T follicular helper cell (primary cell): ENCODE measurements at places on chromosomes 7 and 10.

DNA sequence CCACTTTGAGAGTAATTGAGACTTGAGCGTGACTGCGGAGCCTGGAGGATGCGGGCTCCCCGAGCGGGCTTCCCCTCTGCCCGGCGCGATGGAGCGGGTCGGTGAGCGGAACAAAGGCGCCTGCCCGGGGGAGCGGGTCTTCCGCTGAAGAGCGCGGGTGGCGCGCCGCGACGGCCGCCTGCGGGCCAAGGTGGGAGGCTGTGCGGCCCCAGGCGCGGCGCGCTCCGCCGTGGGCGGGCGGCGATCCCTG is at the start of gene GALNT17:
Gene GALNT17 (plus strand): TSS at position 18 of the 250 bp plus-strand sequence.
- DNase-seq: no peak

DNA sequence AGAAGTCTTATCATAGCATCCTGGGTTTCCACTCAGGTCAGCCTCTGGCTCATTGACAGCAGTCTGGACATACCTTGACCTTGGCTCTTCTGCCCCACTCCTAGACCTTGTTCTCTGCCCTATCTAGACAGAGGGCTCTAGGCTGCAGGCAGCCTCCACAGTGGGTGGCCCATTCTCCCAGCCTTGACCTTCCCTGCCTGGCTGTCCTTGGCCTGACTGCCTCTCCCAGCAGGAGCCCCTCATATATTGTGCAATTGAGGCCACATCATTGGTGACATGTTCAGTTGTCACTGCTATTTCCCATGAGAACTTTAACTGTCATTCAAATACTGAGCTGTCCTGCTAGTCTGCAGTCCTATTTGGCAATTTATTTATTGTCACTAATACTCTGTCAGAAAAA is 503.4 kb downstream of the PLXNA4 start:
- no peak for DNase-seq

GRCh38 chr7:51366930-51367613 is 50.5 kb upstream of the COBL start:
- no peak for DNase-seq

GRCh38 chr10:100148353-100149211 is 37.2 kb downstream of the ERLIN1 start:
- no peak for DNase-seq

DNA sequence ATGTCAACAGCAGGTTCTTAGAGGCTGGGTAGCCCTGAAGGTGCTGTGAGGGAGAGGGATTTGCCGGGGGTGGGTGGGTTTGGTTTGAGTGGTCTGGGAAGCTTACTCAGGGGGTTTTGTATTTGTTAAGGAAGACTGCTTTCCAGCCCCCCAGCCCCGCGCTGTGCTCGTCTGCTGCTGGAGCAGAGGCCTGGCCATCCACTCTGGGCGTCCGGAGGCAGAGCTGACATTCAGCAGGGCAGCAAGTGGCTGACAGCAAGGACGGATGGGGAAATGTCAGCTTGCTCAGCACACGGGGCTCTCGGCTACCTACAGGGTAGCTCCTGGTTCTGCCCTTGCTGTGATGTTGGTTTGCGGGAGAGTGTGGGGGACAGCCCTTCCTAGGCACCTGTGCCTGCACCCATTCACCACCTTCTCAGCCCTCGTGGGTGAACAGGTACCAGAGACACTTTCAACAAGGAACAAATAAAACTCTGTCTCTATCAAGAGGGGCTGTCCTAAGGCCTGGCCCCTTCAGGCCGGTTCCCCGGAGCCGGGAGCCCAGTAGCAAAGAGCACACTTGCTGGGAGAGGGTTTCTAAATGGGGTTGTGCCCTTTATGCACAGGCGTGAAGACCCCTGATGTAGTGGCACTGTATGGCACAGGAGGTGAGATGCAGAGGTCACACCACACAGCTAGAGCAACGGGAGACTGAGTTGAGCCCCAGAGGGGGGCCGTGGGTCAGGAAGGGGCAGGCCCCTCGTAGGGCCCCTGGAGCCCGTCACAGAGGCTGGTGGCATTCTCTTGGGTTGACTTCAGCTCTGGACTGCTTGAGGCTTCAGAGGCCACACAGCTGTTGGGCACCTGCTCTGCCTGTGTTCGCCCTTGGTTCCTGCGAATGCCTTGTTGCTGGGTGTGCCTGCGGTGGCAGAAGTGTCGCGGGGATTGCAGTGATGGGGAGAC is 72.2 kb upstream of the SHH start:
- DNase-seq: no peak

DNA sequence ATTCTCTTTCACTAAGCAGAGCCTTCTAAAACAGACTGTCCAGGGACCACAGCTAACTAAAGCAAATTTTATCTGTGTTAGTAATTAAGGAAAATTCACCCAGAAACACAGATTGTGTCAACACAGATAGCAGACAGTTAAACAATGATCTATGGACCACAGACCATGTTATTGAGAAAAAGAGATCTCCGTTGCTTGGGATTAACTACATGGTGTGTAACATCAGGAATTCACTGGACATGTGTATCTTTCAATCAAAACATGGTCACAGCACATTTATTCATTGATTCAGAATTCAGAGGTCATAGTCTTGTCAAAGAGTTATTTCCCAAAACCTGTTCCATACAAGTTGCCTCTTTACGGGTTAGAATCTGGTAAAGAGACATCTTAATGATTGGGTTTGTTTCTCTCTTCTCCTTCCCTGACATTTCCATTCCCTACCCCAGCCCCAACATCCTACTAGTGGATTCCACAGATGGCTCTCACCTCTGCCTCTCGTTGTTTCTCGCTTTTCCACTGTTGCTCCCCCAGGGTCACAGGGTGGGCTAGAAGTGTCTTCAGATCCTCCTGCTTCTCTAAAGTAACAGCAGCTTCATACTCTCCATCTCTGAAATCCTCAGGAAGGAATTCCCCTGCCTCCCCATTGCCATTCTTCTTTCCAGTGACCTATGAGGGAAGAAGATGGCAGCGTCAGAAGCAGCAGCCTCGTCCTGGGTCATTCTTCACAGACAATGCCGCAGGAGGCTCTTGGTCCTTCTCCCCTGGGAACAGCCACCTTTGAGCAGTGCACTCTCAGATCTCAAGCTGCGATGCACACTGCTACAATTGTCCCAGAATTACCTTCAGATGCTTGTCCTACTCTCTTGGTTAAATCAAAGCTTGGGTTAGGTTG is 958 bp downstream of the ANKRD1 start:
- no peak for DNase-seq

GRCh38 chr10:109988212-109988596 is 19.6 kb upstream of the ADD3 start:
- DNase-seq: no peak

DNA sequence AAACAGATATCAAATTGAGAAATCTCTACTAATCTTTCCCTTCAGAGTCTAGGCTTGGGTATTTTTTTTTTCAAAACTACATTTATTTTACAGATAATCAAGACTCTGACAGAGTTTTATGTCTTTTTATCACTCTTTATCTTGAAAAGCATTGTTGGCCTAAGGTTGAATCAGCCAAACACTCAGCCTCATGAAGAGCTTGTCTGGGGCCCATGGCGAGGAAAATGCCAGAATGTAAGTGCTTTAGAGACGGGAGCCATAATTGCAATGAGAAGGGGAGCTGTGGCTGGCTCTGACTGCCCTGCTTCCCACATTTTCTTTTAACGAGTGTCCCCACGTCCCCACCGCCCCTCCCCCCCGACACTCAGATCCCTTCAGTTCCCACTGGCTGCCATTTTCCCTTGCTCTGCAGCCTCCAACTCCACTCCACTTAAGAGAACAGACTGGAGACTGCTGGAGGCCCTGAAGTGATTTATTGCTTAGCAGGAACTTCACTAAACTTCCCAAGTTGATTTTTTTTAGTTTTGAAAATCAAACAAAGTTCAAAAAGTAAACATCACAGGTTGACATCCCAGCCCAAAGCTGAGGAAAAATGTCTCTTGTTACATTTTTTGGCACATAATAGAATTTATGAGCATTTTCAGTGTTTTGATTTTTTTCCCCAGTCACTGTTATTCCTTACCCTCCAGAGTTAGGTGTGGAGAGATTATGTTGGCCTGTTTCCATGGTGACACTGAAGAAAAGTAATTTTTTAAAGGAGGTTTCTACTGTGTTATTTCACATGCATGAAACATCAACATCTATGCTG is 637.5 kb upstream of the GALNT17 start:
- no peak for DNase-seq

- no peak for DNase-seq
Measured at GRCh38 chr7:141441837-141442627, 109.2 kb upstream of the AGK start.

GRCh38 chr7:103025341-103025740 is 49.3 kb downstream of the FBXL13 start:
- no peak for DNase-seq

DNA sequence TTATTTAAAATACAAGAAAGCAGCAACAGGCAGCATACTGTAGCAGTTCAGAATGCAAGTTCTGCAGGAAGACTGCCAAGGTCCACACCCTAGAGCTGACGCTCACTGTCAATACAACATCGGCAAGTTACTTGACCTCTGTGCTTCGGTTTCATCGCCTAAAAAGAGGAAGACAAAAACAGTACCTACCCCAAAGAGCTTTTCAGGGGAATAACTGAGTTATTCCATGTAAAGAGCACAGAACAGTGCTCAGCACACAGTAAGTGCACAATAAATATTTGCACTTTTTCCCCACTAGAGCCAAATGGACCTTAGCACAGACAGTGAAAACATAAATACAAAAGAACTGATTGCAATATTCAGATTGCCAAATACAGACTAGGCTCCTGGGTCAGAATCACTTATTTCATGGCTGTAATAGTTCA is 88.6 kb downstream of the USP6NL start:
- no peak for DNase-seq

- no peak for DNase-seq
Measured at GRCh38 chr10:35827783-35828182, 185.7 kb upstream of the FZD8 start.

DNA sequence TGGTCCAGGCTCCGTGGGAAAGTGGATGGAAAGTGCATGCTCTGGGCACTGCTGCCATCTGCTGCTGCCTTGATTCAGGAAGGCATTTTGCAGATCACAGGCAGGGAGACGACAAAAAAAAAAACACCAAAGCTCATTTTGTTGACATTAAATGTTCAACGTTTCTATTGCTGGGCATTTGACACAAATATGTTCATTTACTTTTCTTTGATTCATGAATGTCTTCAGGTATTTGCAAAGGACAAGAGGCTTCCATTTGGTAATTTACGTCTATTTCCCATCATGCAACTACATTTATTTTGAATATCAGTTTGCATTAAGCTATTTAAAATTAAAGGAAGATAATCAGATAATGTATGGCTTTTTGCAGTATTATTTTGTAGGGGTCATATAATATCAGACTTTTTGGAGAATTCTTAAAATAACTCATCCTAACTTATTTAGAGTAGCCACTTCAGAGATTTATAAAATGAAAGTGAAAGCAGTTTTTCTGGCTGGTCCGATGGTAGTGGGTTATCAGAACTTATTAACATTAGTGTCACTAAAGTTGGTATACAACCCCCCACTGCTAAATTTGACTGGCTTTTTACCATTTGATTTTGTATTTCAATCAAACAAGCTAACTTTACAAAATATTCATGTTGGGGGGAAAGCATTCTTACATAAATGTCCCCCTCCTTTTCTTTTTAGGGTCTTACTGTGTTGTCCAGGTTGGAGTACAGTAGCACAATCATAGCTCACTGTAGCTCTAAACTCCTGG is 65.3 kb downstream of the PDIA4 start:
- peak; percentile 36 for DNase-seq
